ENCODE measurements at places on chromosomes 5 and 9. TPM values are rescaled to one million over a fixed set of nuclear protein-coding genes. Genes with fewer than 3 reads are reported as not detected.

- peak; percentile 12 for DNase-seq
Measured at GRCh38 chr5:121144764-121145163, 680.7 kb downstream of the PRR16 start.

Gene EGFLAM
- 1.1 TPM for total RNA-seq

- DNase-seq: no peak
Measured at GRCh38 chr5:58450018-58450417, 9.9 kb downstream of the PLK2 start.

DNA sequence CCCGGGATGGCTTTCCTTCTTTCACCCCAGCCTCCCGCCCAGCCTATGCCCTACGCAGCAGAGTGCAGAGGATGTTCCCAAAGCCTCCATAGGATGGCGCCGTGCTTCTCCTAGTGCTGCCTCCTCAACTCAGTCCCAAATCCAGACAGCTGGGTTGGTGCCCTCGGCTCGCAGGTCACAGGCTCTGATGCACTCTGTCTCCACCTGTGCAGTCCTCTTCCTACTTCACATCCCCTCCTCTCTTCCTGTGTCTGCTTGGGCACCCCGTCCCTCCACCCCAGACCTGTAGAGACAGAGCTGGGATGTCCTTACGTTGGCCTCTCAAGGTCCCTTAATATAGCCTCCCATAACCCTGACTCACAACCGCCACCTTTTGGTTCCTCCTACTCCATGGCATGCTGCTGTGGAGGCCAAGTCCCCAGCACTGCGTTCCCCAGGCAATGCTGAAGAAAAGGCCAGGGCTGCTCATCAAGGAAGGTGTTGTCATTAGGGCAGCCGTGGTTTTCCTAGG lies 314.4 kb downstream of the GADD45G start:
- DNase-seq: no peak

DNA sequence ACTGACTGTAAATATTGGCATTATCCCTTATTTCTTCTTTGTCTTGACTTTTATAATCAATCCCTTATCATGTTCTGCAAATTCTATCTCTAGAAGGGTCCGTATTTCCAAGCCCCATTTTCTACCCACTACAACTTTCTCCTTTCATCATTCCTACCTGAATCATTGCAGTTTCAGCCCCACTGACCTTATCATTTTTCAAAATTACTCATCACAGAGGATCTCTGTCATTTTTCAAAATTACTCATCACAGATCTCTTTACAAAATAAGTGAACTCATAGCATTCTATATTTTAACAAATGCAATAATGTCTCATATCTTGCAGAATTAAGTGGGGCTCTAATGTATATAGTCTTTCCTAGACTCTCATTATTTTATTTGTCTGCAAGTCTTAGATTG lies 256.9 kb upstream of the COX7C start:
- DNase-seq: no peak

DNA sequence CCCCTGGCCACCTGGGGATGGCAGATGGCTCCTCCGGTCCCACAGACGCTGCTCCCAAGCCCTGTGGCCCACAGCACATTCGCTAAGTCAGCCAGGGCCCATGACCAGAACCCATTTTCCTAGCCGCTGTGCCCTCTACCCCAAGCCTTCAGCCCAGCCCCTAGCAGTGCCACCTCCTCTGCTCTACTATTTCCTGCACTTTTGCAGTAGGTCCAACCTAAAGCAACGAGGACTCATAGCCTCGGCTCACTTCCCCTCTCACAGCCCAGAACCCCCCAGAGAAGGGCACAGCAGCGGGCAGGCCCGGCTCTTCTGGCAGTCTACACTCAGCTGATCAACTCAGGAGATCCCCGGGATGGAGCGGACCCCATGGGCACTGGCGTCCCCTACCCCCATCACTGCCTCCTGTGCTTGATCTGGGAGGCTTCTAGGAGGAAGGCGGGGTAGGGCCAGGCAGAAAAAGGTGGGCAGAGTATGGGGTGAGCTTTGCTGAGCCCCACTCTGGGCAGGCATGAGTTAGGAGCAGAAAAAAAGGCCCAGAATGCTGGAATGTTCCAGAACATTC lies 111.2 kb downstream of the ZNF354C start:
- no peak for DNase-seq

- no peak for DNase-seq
Measured at GRCh38 chr5:36665628-36666027, 59.2 kb downstream of the SLC1A3 start.

GRCh38 chr9:1453636-1454035 lies 403.5 kb downstream of the DMRT2 start:
- no peak for DNase-seq

All from H4 (cell line).